ENCODE measurements at places on chromosomes 4 and X. TPM values are rescaled to one million over a fixed set of nuclear protein-coding genes. Genes with fewer than 3 reads are reported as not detected.

CYBB gene
- not detected for total RNA-seq

CXorf49B gene
- total RNA-seq: not detected

MAOB gene
- not detected for total RNA-seq

KLHL13 gene
- 0.46 TPM for total RNA-seq

CTAG1A gene
- not detected for total RNA-seq
